ENCODE measurements at places on chromosomes 3 and 15.

GRCh38 chr3:102132370-102132769, 283.1 kb downstream of the NFKBIZ start:
- DNase-seq = no peak

- DNase-seq = no peak
Observed at GRCh38 chr3:45365060-45365459, 23.3 kb upstream of the LARS2 start.

DNA sequence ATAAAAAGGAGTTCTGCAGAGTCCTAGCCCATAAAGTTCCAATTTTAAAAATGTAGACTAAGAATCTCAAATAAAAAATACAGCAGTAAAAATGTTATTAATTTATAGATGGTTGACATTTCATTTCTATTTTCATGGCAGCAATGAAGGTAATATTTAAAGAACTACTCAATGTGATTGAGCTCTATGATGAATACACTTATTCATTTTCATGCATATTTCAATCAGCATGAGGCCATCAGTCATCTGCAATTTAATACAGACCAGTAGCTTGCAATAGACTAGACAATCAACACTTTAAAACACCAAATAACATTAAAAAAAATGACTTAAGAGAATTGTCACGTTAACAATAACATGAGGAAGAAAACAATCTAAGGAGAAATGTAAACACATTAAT, 1295.8 kb upstream of the ALCAM start:
- DNase-seq = no peak

- DNase-seq = no peak
Observed at GRCh38 chr3:50028346-50028745, 60.4 kb upstream of the RBM5 start.

- DNase-seq = no peak
Observed at GRCh38 chr3:10149226-10149625, 7.6 kb downstream of the VHL start.

GRCh38 chr3:136473716-136474326, 223.7 kb downstream of the PCCB start:
- no peak for DNase-seq

DNA sequence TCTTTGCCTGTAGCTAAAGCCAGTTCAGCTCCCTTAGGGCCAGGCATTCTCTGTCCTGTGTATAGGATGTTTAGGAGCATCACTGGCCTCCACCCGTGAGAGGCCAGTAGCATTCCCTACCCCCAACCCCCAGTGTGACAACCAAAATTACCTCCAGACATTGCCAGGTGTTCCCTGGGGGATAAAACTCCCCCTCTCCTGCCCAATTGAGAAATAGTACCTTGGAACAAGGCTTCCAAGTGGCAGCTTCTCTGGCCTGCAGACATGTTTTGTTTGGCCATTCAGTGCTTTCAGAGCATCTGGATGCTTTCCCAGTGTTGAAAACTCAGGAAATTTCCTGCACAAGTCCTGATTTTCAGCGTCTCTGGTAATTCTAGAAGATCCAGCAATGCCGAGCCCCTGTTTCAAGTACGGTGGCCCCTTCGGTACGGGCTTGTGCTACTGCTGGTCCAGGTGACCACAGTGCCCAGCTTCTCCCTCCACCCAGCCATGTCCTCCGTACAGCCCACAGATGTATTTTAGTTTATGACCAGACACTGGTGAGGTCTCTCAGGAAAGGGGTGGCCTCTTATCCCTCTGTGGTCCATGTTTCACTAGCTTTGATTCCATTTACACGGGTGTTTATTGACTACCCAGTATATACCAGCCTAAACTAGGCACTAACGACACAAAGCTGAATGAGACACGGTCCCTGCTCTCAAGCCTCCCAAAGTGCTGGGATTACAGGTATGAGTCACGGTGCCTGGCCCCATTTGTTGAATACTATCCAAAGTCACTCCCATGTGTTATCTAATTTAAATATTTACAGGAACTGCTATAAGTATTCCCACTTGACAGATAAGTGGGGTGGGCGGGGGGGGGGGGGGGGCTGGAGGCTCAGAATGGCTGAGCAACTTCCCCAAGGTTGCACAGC, 125.4 kb upstream of the RAD18 start:
- DNase-seq = no peak

DNA sequence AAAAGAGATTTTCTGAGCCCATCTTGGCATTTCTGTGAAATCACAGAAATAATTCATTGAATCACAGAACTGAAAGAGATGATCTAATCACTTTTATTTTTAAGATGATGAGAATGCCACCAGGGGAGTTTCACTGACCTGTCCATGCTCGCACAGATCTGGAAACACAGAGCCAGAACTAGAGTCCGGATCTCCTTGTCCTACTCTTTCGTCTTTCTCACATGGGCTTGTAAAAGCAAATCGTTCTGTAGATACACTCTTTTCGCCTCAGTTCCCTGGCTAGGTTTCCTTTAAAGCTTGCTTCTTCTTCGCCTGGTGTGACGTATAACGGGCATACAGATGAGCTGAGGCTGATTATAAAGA, 122.5 kb upstream of the SPRED1 start:
- DNase-seq = no peak

DNA sequence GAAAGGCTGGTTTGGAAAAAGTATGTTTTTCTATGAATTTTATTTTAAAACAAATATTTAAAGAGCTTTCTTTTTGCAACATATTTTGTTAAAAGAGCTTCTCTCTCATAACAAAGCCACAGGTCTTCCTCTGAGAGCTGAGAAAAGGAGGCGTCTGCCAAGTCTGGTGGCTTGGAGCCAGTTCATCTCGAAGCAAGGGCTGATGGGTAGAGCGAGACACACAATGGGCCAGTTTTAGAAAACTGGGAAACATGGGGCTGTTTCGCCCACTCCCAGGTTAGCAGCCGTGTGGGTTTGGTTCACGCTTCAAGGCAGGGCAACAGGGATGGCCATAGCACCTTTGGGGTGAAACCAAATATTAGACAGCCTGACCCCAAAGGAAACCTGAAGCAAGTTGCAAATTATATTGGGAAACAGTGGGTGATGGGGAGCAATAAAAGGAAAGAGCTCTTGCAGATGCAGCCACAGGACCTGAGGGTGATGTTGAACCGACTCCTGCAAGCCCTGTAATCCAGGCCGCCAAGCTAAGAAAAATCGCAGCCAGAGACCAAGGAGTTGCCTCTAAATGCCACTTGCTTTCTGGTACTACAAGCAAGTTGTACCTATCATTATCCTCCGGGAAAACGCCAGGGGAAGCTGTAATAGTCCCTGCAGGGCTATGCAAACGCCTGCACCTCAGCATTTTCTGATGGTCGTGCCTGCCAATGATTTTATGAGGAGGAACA, 88.4 kb upstream of the GALNT15 start:
- DNase-seq = no peak

GRCh38 chr15:48414015-48414414, 82.8 kb downstream of the DUT start:
- DNase-seq = no peak

DNA sequence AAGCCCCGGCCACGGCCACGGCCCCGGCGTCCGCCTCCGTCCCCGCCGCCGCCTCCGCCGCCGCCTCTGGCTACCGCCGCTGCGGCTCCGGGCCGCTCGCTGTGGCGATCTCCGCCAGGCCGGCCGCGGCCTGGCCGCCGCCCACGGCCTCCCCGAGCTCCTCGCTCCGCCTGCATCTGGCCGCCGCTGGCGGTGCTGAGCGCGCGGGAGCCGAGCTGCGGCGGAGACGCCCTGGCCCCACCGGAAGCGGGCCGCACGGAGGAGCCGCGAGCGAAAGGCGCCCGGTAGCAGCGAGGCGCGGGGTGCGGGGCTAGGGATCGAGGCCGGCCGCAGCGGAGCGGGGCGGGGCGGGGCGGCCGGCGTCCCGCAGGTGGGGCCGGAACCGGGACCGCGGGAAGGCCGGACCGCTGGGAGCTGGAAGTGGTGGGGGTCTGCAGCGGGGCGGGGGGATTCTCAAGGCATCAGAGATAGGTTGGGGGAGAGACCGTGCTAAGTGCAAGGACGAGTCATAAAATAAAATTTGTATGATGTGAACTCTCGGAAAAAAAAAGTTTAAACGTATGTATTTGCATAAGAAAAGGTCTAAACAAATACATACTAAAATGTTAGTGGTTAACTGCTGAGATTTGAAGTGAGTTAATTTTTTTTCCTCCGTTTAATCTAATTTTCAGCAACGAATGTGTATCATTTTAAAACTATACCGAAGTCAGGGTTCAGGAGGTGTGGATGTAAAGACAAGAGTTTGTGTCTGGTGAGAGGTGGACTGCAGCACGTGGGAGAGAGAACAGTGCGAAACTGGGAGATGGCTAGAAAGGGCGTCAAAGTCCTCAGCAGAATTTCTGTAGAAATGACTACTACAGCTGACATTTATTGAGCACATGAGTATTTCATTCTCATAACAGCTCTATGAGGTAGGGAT, at the start of gene AVEN:
AVEN (minus strand) TSS at position 334 of the 919 bp plus-strand sequence; CDS start at position 176, 158 bp downstream.
- DNase-seq = peak; percentile 41

DNA sequence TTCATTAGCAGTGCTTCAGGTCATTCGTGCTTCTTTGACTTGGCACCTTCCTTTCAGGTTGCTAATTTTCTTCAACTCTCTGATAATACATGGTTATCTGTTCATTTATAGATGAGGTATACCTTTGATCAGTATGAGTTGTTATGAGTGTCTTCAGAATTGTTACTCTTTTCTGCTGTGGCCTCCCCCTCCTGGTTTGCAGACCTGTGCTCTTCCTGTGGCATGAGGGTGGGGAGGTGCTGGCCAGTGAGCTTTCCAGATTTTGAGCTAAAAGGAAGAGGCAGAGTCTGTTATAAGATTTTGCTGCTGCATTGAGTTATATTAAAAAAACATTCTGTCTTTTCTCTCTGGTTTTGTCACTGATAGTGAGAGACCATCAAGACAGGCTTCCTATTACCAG, 30.8 kb upstream of the GOLGA6L9 start:
- DNase-seq = no peak

- DNase-seq = no peak
Observed at GRCh38 chr3:54294214-54294613, 171.9 kb downstream of the CACNA2D3 start.

DNA sequence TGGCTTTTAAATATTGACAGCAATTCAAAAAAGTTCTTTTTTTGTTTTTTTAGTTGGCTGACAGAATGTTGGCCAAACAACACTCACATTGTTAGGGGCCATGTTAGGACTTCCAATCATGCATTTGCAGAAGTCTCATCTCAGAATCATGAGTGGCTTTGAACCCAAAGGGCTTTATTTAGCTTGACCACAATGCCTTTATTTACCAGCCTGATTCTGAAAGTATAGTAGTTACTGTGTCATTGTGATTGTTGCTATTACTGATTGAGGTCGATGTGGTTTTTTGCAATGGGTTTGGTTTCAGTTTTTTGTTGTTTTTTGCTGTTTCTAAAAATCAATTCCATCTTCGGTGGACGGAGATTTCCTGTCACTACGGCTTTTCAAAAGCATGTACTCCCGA, 7.2 kb downstream of the GLDN start:
- DNase-seq = no peak

DNA sequence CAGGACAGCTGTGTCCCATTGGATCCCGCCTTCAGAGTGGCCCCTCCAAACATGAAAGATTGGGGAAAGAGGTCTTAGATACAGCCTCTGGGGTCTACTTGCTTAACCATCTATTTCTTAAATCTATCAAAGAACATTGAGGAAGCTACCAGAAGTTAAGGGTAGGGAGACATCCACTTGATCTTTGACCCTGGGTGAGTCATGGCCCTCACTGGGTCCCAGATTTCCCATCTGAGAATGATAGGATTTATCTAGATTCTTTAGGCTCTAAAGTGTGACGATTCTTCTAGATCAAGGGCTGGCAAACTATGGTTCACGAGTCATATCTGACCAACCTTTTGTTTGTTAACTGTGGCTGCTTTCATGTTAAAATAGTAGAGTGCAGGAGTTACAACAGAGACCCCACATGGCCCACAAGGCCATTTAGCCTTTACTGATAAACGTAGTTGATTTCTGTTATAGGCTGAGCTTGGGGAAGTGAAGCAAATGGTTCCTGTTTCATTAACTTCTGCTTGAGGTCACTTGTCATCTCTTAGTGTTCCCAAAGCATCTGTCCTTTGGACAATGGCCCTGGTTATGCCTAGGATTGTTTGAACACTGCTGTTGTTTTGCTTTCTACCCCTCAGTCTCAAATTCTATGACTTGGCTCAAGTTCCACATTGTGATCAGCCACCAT, 8.0 kb downstream of the MUC13 start:
- DNase-seq = no peak

- no peak for DNase-seq
Observed at GRCh38 chr3:88057630-88058305, 1.0 kb downstream of the CGGBP1 start.

DNA sequence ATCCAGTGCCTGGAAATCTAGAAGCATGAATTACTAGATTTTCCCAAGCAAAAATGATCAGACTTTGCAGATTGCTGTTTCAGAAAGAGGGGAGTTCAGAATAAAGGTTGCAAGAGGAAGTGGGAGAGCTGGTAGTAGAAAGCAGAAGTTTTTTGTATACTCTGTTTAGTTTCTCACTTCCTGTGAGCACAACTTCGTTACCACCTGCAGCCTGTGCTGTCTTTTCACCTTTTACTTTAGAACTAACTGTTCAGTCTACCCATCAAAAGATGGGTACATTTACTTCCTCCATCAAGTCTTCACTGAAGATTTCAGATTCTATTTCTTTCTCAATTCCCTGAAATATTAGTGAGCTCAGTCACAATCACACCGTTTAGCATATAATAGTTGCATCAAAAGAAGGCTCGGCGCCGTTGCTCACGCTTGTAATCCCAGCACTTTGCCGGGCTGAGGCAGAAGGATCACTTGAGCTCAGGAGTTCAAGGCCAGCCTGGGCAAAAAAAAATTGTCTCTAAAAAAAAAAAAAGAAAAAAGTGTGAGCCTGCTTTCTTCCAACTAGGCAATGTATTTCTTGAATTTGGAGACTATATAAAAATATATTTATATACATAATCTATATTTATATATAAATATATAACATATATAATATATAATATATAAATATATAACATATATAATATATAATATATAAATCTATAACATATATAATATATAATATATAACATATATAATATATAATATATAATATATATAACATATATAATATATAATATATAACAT, 1.8 kb upstream of the CEP97 start:
- no peak for DNase-seq

- DNase-seq = no peak
Observed at GRCh38 chr15:67036775-67037555, 28.4 kb upstream of the SMAD3 start.

- no peak for DNase-seq
Observed at GRCh38 chr3:133836497-133837158, 31.0 kb downstream of the SRPRB start.

- DNase-seq = peak; percentile 26
Observed at GRCh38 chr3:170506556-170506955, 79.3 kb downstream of the SLC7A14 start.

DNA sequence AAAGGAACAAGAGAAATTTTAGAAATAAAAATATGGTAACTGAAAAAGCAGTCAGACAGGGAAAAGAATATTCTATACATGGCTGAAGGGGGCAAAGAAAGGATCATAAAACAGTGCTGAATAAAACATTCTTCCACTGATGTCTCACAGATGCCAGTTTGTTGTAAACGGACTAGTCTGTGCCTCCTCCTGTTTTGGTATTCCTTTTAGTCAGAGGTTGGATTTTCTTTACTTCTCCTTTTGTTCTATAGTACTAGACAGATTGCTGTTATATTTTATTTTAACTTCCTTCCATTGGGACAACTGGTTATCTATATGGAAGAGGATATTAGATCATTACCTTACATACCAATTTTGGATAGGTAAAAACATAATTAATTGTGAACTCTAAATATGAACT, 16.0 kb upstream of the GNB5 start:
- DNase-seq = no peak
